Stimulated activated CD8-positive, alpha-beta memory T cell treated with anti-CD3 and anti-CD28 coated beads, Interleukin-7, amount 100 ng/mL, for 1 hour (primary cell): ENCODE measurements at places on chromosomes 12 and 14.

GRCh38 chr14:73887318-73887616, 608 bp downstream of the ZNF410 start:
- DNase-seq = no peak

- no peak for DNase-seq
Measured at GRCh38 chr14:51449681-51450080, 202.0 kb upstream of the FRMD6 start.

DNA sequence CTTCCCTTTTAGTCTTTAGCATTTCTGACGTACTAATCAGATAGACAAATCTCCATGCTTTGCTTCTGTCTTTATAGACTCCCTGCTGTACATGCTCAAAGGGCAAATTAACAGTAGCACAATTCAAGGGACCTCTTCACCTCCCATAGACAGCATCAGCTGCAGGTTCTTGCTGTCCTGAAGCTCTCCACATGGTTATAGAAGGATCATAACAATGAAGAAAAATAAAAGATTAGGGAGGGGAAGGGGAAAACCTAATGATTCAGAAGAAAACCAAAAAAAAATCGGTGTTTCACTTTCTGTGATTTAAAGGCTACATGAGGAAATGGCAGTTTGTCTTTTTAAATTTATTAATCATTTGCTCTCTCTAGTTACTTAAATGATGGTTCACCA, 155.5 kb downstream of the PTCSC3 start:
- DNase-seq = no peak

- no peak for DNase-seq
Measured at GRCh38 chr12:125149160-125150108, 84.2 kb downstream of the AACS start.
